NT2/D1 (cell line): ENCODE measurements at places on chromosomes 1 and 21.

GRCh38 chr1:177069490-177069889 is 95.0 kb downstream of the ASTN1 start:
- no peak for DNase-seq

- no peak for DNase-seq
Observed at GRCh38 chr1:29653034-29653810, 416.9 kb downstream of the PTPRU start.

GRCh38 chr1:111720977-111721786 is 18.0 kb downstream of the INKA2 start:
- DNase-seq, result no peak

DNA sequence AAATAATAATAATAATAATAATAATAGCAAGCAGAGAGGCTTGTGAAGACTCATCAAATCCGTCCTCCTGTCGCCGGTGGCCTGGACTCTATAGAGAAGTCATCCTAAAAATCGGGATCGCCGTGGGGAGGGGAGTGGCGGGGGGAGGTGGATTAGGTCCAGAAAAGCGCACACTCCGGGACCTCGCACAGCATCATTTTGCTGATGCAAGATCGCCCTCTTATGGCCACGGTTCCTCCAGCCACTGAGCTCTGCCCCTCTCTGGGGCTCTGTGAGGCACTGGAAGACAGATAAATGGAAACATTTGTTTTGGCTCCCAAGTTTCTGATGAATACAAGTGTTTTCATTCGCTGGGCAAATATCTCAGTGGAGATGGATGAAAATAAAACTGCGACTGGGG is 612.0 kb downstream of the MATN1 start:
- DNase-seq, result peak; percentile 52

- peak; percentile 43 for DNase-seq
Observed at GRCh38 chr1:201982623-201983379, at the start of gene RNPEP. Gene RNPEP (plus strand): TSS chr1:201982648. CDS start chr1:201982667, 19 bp downstream.

GRCh38 chr21:46119144-46119636 is 21.3 kb downstream of the COL6A2 start:
- no peak for DNase-seq

DNA sequence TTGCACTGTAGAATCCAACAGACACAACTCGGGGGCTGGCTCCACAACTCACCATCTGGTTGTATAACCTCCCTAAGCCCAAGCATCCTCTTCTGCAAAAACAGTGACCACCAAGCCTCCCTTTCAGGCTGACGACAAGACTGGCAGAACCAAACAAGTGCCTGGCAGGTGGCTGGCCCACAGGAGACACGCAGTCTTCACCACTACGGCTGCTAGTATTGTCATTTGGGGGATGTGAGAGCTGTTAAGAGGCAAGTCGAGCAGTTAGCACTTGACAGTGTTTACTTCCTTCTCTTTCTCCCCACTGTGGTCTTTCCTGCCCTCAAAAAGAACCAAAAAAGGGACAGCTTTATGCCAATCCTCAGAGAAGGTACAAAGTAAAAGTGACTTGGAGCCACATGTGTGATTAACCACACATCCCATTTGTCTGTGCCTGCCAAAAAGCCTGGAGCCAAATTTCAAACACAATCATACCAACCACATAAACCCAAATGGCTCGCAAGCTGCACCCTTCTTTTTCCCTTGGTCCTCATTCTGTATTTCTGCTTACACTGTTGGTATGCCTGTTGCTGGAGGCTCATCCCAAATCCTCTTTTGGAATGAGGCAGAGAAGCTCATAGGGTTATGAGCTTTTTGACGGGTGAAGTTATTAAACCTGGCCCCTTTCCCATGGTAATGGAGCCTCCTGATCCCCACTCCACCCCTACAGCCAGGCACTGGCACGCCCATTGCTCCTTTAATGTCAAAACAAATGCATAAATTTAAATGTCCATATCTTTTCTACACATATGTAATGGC is 94.1 kb downstream of the TGFBR3 start:
- no peak for DNase-seq

DNA sequence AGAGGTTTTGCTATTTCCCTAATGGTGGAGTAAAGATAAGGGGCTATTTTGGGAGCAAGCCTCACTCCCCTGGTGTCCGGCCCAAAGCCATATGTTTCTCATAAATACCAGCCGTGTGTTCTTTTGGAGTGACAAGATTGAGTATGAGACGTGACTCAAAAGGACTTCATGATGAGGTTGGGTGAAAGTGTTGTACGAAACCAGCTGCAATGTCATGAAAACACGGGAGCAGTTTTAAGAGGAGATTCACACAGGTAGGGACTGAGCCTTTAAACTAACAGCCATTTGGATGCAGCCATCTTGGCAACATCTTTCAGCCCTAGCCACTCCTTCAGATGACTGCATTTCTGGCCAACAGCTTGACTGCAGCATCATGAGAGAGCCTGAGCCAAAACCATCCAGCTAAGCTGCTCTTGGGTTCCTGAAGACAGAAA is 532.3 kb upstream of the USP24 start:
- no peak for DNase-seq

GRCh38 chr1:94592571-94592920 is 51.0 kb upstream of the F3 start:
- peak; percentile 36 for DNase-seq

- DNase-seq, result no peak
Observed at GRCh38 chr1:226397011-226397926, 10.6 kb downstream of the PARP1 start.

GRCh38 chr1:101438359-101438758 is 201.5 kb downstream of the S1PR1 start:
- DNase-seq, result no peak

DNA sequence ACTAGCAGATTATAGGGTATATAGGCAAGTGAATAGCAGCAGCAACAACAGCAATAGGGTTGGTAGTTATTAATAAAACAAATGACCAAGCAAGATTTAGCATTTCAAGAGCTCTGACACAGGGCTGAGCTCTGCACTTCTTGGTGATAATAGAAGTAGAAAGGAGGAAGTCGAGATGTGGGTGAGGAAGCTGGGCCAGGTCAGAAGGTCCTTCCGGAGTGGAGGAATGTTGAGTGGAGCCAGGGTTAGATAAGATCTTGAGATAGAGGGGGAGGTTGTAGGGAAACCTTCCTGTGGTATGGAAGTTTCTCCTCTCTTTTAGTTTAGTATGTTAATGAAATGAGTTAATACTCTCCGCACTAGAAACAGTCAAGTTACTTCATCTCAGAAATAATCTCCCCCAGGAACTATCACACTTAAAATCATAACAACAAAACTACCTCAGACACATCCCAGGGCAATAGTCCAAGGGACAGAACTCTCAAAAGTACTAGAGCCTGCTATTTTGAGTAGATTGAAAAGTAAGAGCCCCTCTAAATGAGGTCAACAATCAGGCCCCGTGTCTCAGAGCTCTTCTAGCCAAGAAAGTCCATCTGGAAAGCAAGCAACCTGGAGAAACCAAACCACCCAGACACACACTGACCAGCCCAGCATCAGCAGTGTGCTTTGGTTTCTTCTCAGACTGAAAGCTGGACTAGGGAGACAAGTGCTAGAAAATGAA is 45.4 kb upstream of the ATP1B1 start:
- no peak for DNase-seq

DNA sequence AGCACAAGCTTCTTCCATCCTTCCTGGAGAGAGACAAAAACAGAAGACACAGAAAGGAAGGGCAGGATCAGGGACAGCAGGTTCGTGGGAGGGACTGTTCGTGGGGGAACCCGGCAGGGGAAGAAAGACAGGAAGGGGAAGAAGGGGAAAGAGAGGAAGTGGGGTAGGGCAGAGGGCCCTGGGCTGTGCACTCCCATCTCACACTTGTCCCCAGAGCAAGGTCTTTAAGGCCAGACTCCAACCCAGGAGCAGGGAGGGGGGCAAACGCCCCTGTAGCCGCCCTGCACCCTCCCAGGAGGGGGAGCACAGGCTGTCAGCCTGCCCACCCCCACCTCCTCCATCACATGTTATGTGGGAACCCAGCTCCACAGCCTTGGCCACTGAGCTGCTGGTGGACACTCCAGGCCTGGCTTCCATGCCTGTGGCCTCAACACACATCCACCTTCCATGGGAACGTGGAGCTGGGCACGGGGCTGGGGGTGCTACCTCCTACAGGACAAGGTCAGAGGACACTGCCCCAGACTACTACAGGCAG is 9.3 kb downstream of the SLC19A1 start:
- no peak for DNase-seq

DNA sequence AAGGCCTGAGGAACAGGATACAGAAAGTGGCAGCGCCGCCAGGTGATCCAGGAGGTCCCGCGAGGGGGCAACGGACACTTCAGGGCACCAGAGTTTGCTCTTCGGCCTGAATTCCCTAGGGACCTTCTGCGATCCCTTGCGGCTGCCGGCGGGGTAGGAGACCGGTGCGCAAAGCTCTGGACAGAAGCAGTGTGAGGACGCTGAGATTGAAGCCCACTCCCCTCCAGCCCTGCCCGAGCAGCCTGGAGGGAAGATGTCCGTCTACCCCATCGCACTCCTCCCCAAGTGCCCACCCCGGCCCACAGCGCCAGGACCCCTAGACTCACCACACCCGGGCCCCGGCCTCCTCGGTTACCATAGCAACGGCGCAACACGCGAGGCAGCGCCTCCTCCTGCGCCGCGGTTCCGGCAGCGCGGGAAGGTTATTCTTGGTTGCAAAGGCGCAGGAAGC is at the start of gene ANKRD45:
Gene ANKRD45, minus strand, starts transcription at position 361 of the 451 bp plus-strand sequence. CDS start 10,433 bp downstream, outside the sequence.
- peak; percentile 56 for DNase-seq

- DNase-seq, result no peak
Observed at GRCh38 chr1:202049129-202049528, 38.7 kb downstream of the ELF3 start.

DNA sequence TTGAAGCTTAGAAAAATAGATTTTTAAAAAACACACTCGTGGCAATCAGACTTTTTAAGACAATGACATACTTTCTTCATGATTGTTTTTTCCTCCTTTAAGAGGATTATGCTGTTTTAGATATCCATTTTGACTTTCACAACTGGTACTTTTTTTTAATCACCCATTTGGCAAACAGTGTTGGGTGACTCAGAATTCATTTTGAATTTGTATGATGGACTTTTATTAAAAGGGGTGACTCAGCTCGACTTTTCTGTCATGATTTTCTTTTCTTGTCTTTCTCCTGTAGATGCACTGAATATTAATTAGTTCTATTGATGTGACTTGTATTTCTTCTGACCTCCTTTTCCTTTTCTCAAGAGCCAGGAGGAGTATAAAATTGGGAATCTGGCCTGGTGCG is 44.7 kb downstream of the FMN2 start:
- DNase-seq, result no peak

GRCh38 chr1:56378341-56379070 is 200.9 kb downstream of the PLPP3 start:
- DNase-seq, result no peak

- no peak for DNase-seq
Observed at GRCh38 chr1:94698759-94699502, 121.2 kb upstream of the SLC44A3 start.

DNA sequence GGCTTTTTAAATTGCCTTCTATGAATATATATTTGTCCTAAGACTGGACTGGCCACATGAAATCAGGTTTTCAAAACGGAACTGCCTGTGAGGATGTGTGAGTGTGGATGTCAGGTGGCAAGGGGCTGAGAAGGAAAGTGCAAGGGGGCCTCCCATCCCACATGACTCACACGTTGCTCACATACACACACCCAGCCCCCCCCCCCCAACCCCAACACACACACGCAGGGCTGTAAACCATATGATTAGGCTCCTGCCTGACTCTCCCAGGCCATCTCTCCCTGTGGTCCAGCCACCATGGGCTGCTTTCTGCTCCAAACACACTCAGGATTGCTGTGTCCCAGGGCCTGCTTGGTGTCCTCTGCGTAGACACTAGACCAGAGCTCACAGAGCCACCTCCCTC is 22.4 kb downstream of the DEGS1 start:
- DNase-seq, result no peak

DNA sequence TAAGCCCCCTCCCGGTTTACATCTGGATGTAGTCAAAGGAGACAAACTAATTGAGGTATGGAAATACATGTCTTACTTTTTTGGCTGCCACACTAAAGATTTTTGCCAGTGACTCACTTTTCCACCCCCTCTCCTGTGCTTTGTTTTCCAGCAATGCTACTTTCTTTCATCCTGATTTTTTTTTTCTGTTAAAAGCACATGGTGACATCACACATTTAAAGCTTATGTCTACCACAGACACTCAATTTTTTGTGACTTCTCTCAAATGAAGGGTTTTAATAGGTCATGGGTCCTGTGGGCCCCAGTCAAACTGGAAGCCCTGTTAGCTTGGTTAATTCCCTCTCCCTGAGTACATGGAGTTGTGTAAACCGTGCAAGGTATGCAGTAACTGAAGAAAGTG is 2.2 kb downstream of the PPP1R8 start:
- no peak for DNase-seq

GRCh38 chr1:43818691-43819090 is 111.4 kb downstream of the ST3GAL3 start:
- DNase-seq, result no peak

GRCh38 chr1:200336901-200337391 is 72.9 kb downstream of the ZNF281 start:
- no peak for DNase-seq

DNA sequence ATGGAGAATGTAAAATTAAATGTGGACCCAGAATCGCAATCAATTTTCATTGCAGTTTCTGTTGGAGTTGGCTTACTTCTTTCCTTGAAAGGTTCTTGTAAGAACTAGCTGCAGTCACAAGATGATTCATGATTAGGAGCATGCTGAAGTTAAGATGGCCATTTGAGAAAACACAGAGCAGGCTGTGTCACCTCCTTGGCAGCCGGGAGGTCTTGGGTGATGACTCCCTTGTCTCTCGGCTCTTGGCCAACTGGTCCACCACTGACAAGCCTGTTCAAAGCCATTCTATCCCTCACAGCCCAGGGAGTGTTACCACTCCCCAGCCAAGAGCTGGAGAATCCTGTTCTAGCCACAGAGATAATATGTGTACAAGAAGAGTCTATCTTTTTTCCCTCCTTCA is 40.6 kb downstream of the OPTC start:
- no peak for DNase-seq

- DNase-seq, result no peak
Observed at GRCh38 chr1:214354440-214355148, 73.6 kb downstream of the SMYD2 start.

- peak; percentile 86 for DNase-seq
Observed at GRCh38 chr1:153985941-153986761, at the start of gene RAB13. Gene RAB13 (minus strand): TSS chr1:153986339. CDS start chr1:153986236, 103 bp downstream.

DNA sequence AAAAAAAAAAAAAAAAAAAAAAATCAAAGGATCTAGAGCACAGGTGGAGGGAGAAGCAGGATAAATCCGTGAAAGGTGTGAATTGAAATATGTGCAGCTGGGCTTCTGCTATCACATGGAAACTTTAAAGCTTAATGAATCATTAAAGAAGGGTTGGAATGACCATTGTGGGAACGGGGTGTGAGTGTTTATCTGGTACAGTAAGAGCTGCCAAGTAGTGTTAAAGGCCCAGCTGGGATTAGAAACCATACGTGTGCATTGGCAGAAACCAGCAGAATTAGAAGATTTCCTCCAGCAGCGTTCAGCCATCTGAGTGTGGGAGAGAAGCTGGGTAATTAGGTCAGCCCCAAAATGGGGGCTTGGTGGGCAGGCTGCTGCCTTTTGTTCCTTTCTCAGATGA is 13.5 kb downstream of the FALEC start:
- no peak for DNase-seq

GRCh38 chr21:44093761-44094160 is 13.4 kb upstream of the PWP2 start:
- no peak for DNase-seq
